ENCODE measurements at places on chromosomes 16 and 17. TPM values are rescaled to one million over a fixed set of nuclear protein-coding genes. Genes with fewer than 3 reads are reported as not detected.

Gene MFAP4
- not detected for total RNA-seq

Gene GPR179
- not detected for total RNA-seq

Gene HOXB9
- 0.16 TPM for total RNA-seq

Gene KRTAP17-1
- not detected for total RNA-seq

Gene SNX20
- total RNA-seq: 44.0 TPM

Gene KRT33B
- total RNA-seq: not detected

Gene PDP2
- 8.9 TPM for total RNA-seq

Gene RAPGEFL1
- total RNA-seq: 10.5 TPM

Gene MRM3
- 29.6 TPM for total RNA-seq

Gene CFAP119
- 2.0 TPM for total RNA-seq

Gene HS3ST6
- total RNA-seq: not detected

Gene NTN3
- total RNA-seq: not detected

Gene MYOCD
- not detected for total RNA-seq

Gene SEPTIN1
- 220 TPM for total RNA-seq

Gene TNFRSF17
- total RNA-seq: not detected

Gene CYBA
- total RNA-seq: 346 TPM

Gene TEKT1
- not detected for total RNA-seq

Gene RAMP2
- total RNA-seq: not detected

Gene GLG1
- total RNA-seq: 166 TPM

Gene SKA2
- total RNA-seq: 15.4 TPM

Gene GLYR1
- 91.9 TPM for total RNA-seq
